NCI-H187 treated with DMSO at 0.1 percent for 48 hours (cell line): ENCODE measurements at places on chromosomes 11 and 22.

GRCh38 chr11:130520271-130520671 is 71.8 kb downstream of the ADAMTS15 start:
- DNase-seq, result no peak

GRCh38 chr22:35555483-35555890 is 14.9 kb downstream of the RASD2 start:
- no peak for DNase-seq

GRCh38 chr22:36902143-36902926 is 11.1 kb upstream of the CSF2RB start:
- no peak for DNase-seq

DNA sequence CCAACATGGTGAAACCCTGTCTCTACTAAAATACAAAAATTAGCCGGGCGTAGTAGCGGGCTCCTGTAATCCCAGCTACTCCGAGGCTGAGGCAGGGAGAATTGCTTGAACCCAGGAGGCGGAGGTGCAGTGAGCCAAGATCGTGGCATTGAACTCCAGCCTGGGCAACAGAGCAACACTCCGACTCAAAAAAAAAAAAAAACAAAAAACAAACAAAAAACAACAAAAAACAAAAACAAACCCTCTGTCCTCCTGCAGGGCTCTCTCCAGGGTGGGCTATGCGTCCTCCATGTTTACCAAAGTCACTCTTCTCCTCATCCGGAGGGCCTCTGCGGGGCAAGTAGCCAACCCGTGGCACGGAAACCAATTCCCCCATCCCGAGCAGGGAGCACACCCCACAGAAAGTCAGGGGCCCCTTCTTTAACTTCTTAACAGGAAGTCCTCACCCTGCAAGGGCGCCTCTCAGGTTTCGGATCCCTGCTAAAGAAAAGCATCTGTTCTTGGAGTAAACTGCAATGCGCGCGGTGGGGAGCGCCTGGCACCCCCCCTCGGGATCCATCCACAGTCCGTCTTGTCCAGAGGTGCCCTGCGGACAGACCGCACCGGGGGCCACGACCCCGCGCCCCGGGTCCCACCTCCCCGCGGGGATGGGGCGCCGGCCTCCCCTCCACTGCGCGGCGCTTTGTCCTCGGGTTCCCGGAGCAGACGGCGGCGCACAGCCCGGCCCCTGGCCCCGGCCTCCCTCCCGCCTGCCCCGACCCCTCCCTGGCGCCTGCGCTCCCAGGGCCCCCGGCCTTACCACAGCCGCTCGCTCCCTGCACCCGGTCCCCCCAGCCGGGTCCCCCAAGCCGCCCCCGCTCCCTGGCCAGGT is 712 bp downstream of the CERK start:
- no peak for DNase-seq

- no peak for DNase-seq
Observed at GRCh38 chr11:86459002-86459385, 84.3 kb downstream of the CCDC81 start.

- no peak for DNase-seq
Observed at GRCh38 chr11:121625777-121626506, 173.2 kb upstream of the SORL1-AS1 start.

DNA sequence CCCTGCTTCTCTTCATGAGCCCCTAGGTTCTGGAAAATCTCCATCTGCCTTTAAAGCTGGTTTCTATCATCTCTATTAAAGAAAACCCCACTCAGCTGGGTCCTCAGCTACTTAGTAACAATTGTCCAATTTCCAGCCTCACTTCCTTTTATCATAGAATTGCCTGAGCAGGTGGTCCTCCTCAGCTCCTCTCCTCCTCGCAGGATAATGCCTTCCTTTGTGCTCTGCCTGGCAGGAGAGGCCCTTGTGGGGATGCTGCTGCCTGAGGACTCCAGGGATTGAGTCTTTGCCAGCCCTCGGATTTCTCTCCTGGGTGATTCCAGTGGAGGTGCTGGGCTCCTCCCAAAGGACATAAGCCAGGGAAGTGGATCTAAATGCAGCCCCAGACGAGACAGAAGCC is 448.3 kb downstream of the INSC start:
- no peak for DNase-seq

DNA sequence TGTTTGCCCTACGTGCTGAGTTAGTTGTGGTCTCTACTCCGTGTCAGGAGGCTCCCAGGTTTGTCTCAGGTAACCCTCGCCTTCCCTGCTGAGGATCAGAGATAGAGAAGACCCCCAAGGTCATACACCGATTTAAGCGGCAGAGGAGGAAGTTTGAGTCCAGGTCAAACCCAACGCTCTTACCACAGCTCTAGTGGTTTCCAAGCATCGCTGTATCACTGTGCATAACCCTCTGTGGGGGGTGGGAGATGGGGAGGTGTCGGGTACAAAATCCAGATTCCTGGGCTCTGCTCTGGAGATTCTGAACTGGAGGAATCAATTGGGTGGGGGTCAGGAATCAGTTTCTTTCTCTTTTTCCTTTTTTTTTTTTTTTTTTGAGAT is 627 bp downstream of the DNAJC4 start:
- no peak for DNase-seq

DNA sequence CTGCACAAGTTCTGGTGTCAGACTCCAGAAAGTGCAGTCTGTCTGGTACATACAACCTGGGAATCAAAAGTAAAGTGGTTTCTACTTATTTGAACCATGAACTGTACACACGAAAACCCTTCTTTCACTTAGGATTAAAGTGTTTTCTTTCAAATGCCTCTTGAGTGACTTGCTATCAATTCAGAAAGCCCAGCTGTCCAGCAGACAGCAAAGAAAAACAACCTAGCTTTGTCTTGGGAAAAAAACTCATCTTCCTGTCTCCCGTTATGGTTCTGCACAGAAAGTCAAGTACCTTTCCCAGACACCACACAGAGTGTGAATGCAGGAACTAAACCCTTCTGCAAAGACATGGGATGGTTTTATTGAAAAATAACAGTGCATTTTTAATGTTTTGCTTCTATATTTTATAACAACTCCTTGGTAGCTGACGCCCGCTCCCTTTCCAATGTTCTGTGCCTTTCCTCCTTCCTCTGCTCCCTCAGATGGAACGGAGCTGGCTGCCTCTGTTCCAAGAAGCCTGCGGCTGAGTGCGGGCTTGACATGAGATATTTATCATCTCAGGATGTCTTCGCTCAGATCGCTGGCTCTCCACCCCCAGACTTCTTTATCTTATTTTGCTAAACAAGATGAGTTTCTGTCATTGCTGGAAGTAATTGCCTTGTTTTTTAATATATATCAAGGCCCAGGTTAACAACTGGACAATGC is 322.3 kb upstream of the B3GAT1 start:
- no peak for DNase-seq

DNA sequence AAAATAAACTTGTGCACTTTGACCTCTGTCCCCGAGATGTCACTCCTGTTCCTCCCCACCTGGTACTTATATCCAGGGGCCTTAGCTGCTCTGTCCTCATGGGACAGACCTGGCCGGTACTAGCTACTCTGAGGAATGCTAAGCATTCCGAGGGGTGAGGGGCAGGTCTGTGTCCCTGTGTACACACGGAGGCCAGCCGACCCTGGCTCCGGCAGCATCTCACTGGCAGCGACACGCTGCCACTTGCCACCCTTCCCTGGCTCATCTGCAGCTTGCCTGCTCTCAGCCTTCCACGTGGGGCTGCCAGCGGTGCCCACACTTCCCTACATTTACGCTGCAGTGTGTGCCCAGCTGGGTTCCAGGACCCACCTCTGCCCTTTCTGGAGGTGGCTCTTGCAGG is 21.6 kb upstream of the TEF start:
- DNase-seq, result no peak

DNA sequence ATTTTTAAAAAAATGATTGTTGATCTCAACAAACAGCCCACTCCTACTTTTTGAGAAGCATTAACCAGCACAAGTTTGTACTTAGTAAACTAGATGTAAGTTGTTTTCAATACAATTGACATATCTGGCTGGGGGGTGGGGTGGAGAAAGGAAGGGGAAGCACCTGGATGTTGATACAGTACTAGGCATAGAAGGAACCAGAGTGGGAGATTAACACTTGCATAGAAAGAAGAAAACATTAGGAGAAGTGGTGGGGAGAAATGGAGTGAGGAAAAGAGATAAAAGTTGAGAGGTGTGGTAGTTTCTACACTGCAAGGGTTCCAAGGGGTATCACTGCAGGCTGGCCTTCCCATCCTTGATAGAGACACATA is 10.6 kb upstream of the GAB2 start:
- no peak for DNase-seq

- no peak for DNase-seq
Observed at GRCh38 chr22:40679964-40680818, 907 bp downstream of the MCHR1 start.

DNA sequence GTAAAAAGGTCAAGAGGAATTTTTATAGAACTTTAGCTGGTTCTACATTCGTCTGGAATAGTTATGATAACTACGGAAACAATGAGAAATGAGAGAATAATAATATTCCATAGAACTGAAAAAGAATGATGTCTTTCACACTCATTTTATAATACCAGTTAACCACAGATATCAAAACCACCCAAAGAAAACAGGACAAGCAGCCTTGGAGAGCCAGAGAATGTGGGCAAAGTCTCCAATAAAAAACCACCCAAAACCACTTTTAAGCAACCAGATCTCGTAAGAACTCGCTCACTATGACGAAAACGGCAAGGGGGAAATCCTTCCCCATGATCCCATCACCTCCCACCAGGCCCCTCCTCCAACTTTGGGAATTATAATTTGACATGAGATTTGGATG is 60.8 kb downstream of the ARHGAP32 start:
- DNase-seq, result no peak

DNA sequence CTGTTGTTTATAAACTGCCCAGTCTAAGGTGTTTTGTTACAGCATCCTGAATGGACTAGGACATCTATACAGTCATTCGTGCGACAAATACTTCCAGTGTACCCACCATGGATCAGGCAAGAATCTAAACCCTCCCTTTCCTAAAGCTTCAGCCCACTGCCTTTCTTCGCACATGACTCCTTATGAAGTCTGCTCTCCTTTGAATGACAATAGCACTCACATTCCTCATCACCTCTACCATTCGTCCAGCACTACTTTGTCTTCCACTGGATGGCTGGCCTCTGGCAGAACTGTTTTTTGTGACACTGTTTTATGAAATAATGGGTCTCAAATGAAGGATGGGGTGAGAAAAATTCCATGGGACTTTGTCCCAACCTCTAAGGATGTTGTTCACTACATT is 89.8 kb upstream of the LIN7C start:
- DNase-seq, result no peak

DNA sequence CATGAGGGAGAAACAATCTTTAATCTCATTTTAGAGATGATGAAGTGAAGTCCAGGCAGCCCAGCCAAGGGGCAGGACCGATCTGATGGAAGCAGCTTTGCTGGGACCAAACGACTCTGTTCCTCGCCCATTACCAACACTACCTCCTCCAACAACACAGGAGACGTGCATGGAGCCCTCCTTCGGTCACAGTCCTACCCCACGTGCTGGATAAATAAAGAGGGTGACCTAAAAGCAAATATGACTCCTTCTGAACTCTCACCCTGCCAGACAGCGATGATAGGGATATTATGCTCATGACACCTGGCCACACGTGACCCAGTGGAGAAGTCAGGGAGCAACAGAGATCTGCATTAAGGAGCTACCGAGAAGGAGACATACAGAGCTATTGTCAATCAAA is 26.0 kb downstream of the SCGB1A1 start:
- DNase-seq, result no peak

GRCh38 chr22:37896181-37896592 is 9.9 kb upstream of the MICALL1 start:
- DNase-seq, result no peak

DNA sequence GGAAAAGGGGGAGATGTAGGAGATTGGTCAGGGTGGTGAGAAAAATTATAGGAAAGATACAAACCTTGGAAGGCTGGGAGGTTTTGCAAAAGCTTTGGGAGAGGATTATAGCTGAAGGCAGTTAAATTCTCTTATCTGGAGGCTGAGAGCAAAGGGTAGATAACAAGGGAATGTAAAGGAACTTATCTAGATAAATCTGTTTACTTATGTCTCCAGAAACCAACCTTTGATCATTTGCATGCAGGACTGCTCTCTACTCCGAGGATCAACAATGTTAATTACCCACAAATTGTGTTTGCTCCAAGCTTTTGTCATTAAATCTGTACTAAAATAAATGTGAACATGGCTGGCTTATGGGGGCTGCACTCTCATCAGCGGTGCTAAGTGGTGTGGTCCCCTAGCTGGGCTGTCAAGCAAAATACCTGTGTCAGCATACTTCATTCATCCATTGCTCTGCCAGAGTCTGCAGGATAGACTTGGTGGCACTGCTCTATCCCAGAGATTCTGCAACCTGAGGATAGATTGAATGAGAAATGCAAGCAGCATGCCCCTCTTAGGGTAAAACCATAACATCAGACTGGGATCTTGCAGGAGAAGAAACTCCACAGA is 1599.2 kb upstream of the TENM4 start:
- DNase-seq, result no peak

- DNase-seq, result no peak
Observed at GRCh38 chr11:124556828-124557227, 13.0 kb upstream of the OR8A1 start.

DNA sequence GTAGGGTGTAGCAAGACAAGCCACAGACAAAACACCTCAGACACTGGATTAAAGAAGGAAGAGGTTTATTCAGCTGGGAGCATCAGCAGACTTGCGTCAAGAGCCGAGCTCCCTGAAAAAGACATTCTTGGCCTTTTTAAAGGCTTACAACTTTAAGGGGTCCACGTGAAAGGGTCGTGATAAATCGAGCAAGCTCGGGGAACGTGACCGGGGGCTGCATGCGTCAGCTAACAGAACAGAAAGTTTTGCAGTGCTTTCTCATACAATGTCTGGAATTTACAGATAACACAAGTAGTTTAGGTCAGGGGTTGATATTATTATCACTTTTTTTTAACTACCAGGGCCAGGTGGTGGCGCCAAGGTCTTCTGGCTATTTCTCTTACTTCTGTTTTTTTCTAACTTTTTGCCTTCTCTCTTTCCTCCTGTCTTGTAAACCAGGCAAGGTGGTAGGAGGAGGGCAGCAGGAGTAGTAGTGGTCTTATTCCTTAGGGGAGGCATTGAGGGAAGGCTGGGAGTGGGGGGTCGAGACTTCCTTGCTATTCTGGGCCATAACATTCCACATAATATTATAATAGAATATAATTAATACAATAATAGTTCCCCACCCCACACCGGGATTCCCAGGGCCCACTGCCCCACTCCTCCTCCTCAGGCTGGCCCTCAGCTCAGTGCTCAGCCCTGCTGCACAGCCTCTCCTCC is 587 bp upstream of the ALDH3B1 start:
- DNase-seq, result no peak

DNA sequence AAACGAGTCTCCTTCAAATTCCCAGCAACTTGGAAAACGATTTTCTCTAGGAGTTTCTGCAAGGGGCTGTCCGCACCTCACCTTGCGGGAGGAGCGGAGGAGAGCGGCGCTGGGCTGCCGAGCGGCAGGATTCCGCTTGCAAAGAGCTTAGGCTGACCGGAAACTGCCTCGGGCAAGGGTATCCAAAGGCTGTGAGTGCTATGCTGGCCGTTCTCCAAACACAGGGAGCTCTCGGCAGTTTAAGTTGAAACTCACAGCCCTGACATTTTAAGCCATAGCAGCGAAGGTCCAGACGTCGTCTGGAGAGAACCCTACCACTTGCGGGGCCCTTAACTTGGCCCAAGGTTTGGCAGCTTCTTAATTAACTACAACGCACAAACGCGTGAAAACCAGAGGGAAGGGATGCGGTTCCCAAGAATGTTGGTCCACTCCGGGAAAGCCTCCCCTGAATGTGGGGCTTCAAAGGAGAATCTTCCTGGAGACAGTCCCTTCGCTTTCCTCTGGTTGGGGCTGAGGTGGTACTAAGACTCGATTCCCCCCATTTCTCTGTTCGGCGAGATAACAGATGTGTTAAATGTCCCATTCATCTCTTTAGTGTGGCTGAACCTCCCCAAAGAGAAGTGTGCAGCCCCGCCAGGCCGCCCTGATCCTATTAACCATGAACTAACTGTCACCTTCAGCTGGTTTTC is 1.1 kb upstream of the DBX1 start:
- DNase-seq, result no peak
